ENCODE measurements at places on chromosomes 6 and 20. TPM values are rescaled to one million over a fixed set of nuclear protein-coding genes. Genes with fewer than 3 reads are reported as not detected.

DNA sequence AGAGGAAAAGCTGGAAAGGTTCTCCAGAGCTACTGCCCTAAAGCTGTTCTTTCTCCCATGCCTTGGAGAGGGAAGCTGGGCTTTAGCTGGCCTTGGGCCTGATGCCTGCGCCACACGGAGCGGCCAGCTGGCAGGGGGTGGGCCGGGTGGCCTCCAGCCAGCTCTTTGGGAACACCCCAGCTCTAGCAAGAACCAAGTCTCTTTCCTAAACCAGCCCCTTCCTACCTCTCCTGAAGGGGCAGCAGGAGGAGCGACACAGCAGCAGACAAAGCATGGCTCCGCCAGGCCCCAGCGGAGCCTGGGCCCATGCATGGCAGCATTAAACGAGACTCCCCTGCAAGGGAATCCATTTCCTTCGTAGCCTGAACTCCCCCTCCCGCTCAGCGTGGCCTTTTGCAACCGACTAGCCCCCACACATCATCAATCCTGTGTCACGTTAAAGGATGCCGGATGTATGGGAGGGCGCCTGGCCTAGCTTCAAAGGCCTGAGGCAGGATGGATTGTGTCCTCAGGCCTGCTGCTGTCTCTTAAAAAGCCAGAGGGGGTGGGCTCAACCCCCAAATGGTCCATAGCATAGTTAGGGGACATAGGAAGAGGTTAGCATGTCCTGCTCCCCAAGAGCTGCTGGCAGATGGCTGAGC, 14.0 kb downstream of the MRPS18A start:
- no peak for DNase-seq

GRCh38 chr6:109693111-109693510, 2.0 kb downstream of the FIG4 start:
- no peak for DNase-seq

DNA sequence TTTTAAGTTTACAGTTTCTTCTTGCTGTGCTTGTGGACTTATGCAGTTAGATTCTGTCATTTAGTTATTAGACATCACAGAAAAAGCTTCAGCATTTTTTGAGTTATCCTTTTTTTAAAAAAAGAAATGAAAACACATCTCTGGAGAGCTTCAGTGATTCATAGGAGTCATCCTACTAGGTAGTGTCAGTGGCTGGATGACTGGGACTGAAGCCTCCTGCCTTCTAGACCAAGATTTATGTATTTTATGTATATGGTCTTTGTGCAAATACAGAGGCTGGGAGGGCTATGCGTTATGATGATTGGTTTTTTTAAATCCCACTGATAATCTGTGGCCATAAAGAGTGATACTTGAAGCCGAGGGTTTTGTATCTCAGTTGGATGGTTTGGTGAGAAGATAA, 125.9 kb upstream of the JAG1 start:
- no peak for DNase-seq

GRCh38 chr20:49646528-49646927, 67.2 kb downstream of the B4GALT5 start:
- no peak for DNase-seq

DNA sequence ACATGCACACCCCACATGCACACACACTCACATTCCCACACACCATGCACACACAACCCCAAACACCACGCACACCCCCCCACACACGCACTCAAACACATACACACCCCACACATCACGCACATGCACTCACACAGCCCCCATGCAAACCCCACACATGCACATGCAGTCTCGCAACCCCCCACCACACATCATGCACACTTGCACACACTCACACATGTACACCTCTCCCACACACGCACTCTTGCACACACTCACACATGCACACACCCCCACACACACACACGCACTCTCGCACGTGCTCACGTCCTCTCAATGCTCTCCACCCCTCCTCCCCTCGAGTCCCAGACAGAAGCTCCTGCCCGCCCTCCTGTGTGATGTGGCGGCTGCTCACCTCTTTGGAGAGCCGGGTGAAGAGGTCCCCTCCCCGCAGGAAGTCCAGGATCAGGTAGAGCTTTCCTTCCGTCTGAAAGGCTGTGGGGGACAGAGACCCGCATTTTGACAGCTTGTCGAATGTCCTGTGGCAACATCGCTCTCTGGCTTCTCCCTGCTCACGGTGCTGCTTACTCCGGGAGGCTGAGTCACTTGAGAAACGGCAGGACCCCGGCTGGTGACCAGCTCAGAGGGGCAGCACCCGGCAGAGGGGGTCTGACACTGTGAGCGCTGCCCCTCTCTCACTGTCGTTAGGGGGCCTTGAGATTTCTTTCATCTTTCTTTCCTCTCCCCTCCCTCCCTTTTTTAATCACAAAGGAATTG, 78.5 kb downstream of the RAMACL start:
- DNase-seq, result no peak

DNA sequence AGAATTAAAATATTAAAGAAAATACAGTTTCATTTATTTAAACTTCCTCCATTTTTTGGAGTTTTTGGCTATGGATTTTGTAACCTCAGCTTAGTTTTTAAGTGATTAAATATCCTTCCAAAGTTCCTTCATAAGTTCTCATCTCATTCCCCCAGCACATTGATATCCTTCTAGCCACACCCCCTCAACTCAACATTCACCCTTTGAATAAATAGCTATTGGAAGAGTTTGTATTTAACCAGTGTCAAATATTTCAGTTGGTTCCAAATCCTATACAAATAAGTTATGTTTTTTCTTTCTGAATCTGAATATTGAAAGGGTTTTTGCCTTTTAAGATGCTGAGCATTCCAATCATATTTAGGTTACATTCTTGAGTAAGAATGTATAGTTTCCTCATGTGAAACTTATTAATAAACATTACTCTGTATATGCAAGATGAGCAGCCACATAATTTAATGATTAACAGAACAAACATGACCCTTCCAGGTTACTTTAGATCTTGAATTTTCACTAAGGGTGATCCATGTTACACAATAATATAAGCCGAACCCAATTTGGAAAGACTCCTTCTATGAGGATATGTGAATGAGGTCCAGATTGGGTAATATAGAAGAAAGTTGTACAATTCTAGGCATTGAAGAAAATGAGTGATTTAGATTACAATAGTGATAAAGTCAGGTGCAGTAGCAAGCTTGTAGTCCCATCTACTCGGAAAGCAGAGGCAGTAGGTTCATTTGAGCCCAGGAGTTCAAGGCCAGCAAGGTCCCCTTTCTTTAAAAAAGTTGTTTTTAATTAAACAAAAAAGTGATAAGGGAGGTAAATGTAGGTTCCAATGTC, 13.6 kb downstream of the GLYATL3 start:
- DNase-seq, result no peak

DNA sequence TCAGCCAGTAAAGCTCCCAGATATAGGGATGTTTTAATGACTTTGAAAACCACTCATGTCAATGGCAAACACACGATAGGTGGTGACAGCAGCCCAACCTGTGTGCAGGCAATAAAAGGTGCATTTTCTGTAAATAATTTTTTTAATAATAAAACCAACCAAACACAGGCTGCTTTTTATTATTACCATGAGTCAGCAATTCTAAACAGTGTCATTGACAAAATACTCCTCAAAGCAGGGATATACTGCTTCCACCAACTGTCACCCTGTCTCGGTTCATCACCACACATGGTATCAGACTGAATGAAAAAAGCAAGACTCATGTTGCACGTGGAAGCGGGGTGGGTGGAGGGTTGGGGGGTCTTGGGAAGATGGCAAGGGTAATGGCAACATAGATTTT, 195.9 kb downstream of the ANKRD60 start:
- no peak for DNase-seq

DNA sequence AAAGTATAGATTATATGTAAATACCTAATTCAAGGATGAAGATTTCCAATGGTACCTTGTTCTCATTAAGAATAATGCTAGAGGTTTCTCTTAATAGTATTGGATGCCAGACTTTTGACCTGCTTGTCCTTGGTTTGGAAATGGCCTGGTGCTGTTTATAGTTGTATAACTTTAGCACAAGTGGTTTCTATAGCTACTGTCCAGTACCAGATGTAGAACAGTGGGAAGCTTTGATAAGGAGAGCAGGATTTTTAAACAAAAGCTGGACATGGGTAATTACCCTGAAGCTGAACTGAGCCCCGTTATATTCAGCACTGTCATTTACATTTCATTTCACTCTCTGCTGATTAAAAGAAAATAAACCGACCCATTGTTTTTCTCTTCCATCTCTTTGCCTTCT, 43.7 kb downstream of the TRMT11 start:
- DNase-seq, result no peak

- DNase-seq, result no peak
Observed at GRCh38 chr6:156863504-156863903, 86.3 kb downstream of the ARID1B start.

- no peak for DNase-seq
Observed at GRCh38 chr6:14020551-14020950, 95.8 kb downstream of the RNF182 start.

GRCh38 chr6:22221211-22221610, 75.6 kb downstream of the PRL start:
- no peak for DNase-seq

- DNase-seq, result no peak
Observed at GRCh38 chr20:23697947-23698346, 9.1 kb upstream of the CST4 start.

- DNase-seq, result no peak
Observed at GRCh38 chr6:24245275-24245674, 112.6 kb downstream of the DCDC2 start.

DNA sequence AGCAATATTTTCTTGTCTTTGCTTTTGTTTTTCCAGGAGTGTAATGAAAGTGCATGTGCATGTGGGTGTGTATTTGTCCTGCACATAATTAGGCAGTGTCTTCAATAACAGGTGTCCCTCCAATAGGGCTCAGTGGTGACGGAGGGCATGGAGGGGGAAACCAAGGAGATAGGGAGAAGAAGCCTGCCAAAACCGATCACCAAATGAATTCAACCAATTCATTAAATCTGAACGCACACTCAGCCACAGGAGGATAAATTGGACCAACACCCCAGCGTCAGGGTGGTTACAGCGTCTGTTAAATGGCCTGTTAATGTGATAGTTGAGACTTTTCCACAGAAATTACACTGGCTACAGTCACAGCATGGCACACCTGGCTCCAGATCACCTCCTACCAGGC, 527.6 kb downstream of the CD83 start:
- no peak for DNase-seq

GRCh38 chr6:117840541-117840983, 66.5 kb upstream of the SLC35F1 start:
- no peak for DNase-seq

DNA sequence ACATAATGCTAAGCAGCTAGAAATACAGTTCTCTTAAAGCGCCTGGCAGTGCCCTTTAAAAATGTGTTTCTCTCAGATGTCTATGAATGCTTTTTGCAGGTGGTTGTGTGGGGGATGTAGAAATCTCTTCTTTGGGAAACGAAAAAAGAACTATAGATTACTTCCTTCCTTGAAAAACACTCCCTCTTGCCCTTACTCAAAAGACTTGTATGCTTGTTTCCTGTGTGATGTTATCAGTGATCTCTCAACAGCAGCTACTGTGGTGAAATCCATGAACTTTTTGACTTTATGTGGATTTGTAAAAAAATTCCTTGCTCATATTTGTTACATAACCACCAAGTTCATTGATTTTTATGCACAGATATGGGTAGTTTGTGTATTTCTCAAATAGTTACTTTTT, 916.5 kb downstream of the QKI start:
- no peak for DNase-seq

Gene ULBP3
- 7.5 TPM for total RNA-seq

Gene C20orf173
- total RNA-seq, result not detected

Gene CNR1
- 143 TPM for total RNA-seq

Gene CHMP4B
- total RNA-seq, result 46.4 TPM

Gene HLA-DPA1
- total RNA-seq, result 1.0 TPM

Gene CPNE5
- total RNA-seq, result 2.9 TPM

Gene TOMM6
- 111 TPM for total RNA-seq

Gene CFAP206
- total RNA-seq, result 1.9 TPM

Gene ETV7
- total RNA-seq, result not detected

Gene GMPR
- 5.0 TPM for total RNA-seq

Gene GSTA2
- total RNA-seq, result not detected

Gene HCK
- 0.78 TPM for total RNA-seq

Gene PRICKLE4
- 2.3 TPM for total RNA-seq

Gene CLPSL2
- total RNA-seq, result not detected

Gene PTPRT
- 1.9 TPM for total RNA-seq

All from glutamatergic neuron (in vitro differentiated cells).